ENCODE measurements at places on chromosomes 13 and 19. TPM values are rescaled to one million over a fixed set of nuclear protein-coding genes. Genes with fewer than 3 reads are reported as not detected.

- peaks cover 65% of the 10 kb centered on the region for H3K36me3 ChIP-seq
- H3K27me3 ChIP-seq: no peaks in the 10 kb centered on the region
- no peak overlapping the region for H3K27ac ChIP-seq
- H3K4me1 ChIP-seq: no peaks in the 10 kb centered on the region
- no peak for DNase-seq
These were observed 6.6 kb downstream of the ZNF599 start for GRCh38 chr19:34766386-34766785.

- peak; percentile 96 for DNase-seq
- peak within 1 kb of the TSS; percentile 93 for H3K27ac ChIP-seq
- H3K36me3 ChIP-seq: peaks cover 34% of the 10 kb centered on the region
- no peaks in the 10 kb centered on the region for H3K27me3 ChIP-seq
- H3K4me1 ChIP-seq: peaks cover 61% of the 10 kb centered on the region
- peak within 1 kb of the TSS; percentile 85 for H3K4me3 ChIP-seq
These were observed at the start of gene JAK3 for GRCh38 chr19:17847538-17848366. Gene JAK3, minus strand, starts transcription at chr19:17847982. Its CDS starts 3,565 bp downstream, at chr19:17844417.

- peaks cover 20% of the 10 kb centered on the region for H3K4me1 ChIP-seq
- DNase-seq: no peak
- H3K27me3 ChIP-seq: no peaks in the 10 kb centered on the region
- H3K36me3 ChIP-seq: peaks cover 39% of the 10 kb centered on the region
- no peak overlapping the region for H3K27ac ChIP-seq
These were observed 1.3 kb downstream of the FIZ1 start for GRCh38 chr19:55598034-55598433.

- H3K36me3 ChIP-seq: peaks cover 22% of the 10 kb centered on the region
- H3K27me3 ChIP-seq: no peaks in the 10 kb centered on the region
- H3K27ac ChIP-seq: peak overlapping the region; percentile 93
These were observed 1.5 kb downstream of the TCF3 start for GRCh38 chr19:1650650-1651567.

DNA sequence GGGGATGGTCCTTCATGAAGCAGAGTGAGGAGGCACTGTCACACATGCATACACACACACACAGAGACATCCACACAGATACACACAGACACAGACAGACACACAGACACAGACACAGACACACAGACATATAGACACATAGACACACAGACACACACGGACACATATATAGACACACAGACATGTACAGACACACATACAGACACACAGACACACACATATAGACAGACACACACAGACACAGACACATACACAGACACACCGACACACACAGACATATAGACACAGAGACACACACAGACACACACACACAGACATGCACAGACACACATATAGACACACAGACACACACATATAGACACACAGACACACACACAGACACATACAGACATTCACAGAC is 173.9 kb downstream of the URI1 start:
- no peak overlapping the region for H3K27ac ChIP-seq
- H3K4me1 ChIP-seq: no peaks in the 10 kb centered on the region
- H3K4me3 ChIP-seq: no peak overlapping the region
- H3K36me3 ChIP-seq: no peaks in the 10 kb centered on the region
- peaks cover 6% of the 10 kb centered on the region for H3K27me3 ChIP-seq
- DNase-seq: no peak

- H3K36me3 ChIP-seq: no peaks in the 10 kb centered on the region
- DNase-seq: no peak
- no peak overlapping the region for H3K4me3 ChIP-seq
These were observed 43.9 kb upstream of the TSC22D1 start for GRCh38 chr13:44620057-44620456.

GRCh38 chr13:21034603-21035191 is 26.7 kb downstream of the LATS2 start:
- DNase-seq: no peak
- no peak overlapping the region for H3K27ac ChIP-seq
- no peaks in the 10 kb centered on the region for H3K36me3 ChIP-seq
- peaks cover 7% of the 10 kb centered on the region for H3K4me1 ChIP-seq
- H3K4me3 ChIP-seq: no peak overlapping the region
- H3K27me3 ChIP-seq: no peaks in the 10 kb centered on the region

DNA sequence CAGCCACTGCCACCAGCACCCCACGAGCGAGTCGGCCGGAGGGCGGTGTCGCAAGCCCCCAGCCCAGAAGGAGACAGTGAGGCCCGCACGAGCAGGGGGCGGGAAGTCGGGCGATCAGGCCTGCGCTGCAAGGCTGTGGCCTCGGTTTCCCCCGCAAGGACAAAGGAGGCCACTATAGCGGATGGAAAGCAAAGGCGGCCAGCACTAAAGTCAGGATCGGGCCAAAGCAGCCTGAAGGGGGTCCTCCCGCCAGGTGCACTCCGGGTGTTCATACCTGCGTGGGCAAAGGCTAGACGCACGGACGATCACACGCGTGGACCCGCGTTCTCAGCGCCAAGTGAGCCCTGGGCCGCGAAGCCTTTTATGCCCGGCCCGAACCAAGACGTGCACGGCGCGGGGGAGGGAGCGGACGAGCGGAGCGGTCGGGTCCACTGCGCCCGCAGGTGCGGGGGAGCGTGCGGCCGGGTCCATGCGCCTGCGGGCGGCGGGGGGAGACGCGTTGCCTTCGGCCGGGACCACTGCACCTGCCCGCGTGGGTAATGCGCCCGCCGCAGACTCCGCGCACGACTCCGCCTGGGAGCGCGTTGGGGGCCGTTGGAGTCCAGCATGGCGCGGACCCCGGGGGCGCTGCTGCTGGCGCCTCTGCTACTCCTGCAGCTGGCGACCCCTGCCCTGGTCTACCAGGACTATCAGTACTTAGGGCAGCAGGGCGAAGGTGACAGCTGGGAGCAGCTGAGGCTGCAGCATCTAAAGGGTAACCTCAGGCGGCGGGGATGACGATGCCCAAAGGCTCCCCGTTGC is at the start of the genes PRDX2 and THSD8:
Gene PRDX2 (minus strand): TSS at position 335 of the 801 bp plus-strand sequence. CDS start 539 bp downstream, outside the sequence.
Gene THSD8 (plus strand): TSS at position 604 of the 801 bp plus-strand sequence. CDS start 3 bp downstream, at position 607.
- H3K27me3 ChIP-seq: peaks cover 2% of the 10 kb centered on the region
- peak within 1 kb of the TSS; percentile 90 for H3K4me3 ChIP-seq
- DNase-seq: peak; percentile 81
- H3K36me3 ChIP-seq: peaks cover 17% of the 10 kb centered on the region

DNA sequence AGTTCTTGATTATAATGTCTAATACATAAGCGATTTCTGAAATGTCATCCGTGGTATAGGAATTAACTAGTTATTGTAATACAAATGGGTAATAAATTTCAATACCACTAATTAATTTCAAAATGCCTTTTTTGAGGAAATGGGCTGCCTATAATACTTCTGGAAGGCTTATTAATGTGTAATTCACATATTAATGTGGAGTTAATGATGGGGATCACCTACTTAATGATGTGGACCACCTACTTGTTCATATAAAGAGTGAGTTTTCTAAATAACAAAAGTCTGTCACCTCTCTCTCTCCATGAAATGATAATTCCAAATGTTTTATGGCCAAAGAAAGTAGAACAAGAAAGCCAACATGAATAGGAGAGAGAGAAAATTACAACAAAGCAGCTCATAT is 913.8 kb upstream of the GPC6 start:
- no peak for DNase-seq
- H3K27me3 ChIP-seq: no peaks in the 10 kb centered on the region
- no peaks in the 10 kb centered on the region for H3K4me1 ChIP-seq
- H3K27ac ChIP-seq: no peak overlapping the region
- H3K36me3 ChIP-seq: no peaks in the 10 kb centered on the region

GRCh38 chr13:57629391-57629804 is 2.1 kb upstream of the PCDH17 start:
- peak; percentile 5 for DNase-seq
- peaks cover 36% of the 10 kb centered on the region for H3K4me1 ChIP-seq
- H3K4me3 ChIP-seq: peak overlapping the region; percentile 25
- H3K27me3 ChIP-seq: peaks cover 65% of the 10 kb centered on the region
- H3K36me3 ChIP-seq: peaks cover 5% of the 10 kb centered on the region

DNA sequence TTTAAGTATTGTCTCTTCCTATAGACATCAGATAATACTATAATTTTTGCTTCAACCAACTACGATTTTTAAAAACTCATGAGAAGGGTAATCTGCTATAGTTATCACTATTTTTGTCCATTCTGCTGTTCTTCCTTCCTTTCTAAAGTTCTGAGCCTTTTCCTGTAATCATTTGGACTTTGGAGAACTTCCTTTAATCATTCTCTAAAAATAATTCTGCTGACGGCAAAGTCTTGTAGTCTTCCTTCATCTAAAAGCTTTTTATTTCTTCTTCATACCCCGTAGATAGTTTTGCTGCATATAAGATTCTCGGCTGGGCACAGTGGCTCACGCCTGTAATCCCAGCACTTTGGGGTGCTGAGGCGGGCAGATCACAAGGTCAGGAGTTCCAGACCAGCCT is 5.1 kb upstream of the FCGBP start:
- no peak for DNase-seq
- peak overlapping the region; percentile 43 for H3K27ac ChIP-seq

DNA sequence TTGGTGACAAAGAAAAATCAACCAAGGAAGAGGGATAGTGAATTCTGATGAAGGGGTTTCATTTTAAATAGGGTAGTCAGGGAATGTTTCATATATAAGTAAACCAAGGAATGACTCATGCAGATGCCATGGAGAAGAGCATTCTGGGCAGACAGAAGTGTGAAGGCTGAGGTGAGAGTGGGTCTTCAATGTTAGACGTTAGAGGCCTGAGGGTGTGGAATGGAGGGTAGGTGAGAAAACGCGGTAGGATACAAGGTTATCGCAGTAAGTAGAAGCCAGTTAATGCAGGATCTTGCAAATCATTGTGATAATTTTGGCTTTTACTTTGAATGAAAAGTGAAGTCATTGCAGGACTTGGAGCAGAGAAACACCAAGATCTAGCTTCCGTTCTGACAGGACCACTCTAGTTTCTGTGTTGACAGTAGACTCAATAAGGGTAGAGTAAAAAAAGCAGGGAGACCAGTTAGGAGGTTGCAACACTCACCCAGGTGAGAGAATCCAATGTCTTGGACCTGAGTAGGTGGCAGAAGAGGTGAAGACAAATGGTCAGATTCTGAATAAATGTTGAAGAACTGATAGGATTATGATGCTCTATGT is 225.2 kb upstream of the TMTC4 start:
- no peak overlapping the region for H3K4me3 ChIP-seq
- peaks cover 5% of the 10 kb centered on the region for H3K27me3 ChIP-seq
- no peak overlapping the region for H3K27ac ChIP-seq
- no peaks in the 10 kb centered on the region for H3K4me1 ChIP-seq

DNA sequence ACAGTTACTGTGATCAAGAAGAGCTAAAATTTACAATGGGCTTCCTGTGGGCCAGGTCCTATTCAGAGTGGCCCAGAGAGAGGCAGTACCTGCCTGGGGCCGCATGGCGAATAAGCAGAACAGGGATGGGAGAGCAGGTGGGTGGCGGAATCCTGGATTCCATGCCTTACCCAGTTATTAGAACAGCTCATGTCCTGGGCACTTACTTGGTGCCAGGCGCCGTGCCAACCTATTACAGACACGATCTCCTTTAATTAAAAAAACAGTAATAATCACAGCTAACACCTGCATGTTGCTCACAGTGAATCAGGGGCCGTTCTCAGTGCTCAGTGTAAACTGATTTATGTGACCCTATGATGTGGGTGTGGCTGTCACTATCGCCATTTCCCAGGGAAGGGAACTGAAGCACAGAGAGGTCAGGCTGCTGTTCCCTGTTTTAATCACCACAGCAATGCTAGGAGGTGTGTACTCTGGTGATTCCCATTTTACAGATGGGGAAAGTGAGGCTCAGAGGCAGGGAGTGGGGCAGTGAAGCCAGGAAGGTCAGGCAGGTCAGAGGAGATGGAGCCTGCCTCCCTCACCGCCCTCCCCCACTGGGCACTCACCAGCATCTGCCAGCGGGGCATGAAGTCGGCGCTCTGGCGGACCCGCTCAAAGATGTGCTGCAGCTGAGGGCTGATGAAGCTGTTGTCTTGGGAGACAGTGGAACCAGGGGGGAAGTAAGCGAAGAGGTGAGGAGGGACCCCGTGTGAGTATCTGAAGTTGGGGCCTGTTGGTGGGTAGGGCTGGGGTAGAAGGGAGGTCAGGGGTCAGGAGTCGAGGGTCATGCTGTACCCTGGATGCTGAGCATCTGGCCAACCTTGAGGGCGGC is 12.0 kb downstream of the COQ8B start:
- H3K27me3 ChIP-seq: no peaks in the 10 kb centered on the region
- H3K4me1 ChIP-seq: no peaks in the 10 kb centered on the region
- H3K27ac ChIP-seq: no peak overlapping the region
- H3K36me3 ChIP-seq: peaks cover 25% of the 10 kb centered on the region

GRCh38 chr19:42292042-42292960 is 9.6 kb upstream of the PRR19 start:
- H3K4me1 ChIP-seq: peaks cover 6% of the 10 kb centered on the region
- H3K27me3 ChIP-seq: no peaks in the 10 kb centered on the region
- H3K4me3 ChIP-seq: no peak overlapping the region

DNA sequence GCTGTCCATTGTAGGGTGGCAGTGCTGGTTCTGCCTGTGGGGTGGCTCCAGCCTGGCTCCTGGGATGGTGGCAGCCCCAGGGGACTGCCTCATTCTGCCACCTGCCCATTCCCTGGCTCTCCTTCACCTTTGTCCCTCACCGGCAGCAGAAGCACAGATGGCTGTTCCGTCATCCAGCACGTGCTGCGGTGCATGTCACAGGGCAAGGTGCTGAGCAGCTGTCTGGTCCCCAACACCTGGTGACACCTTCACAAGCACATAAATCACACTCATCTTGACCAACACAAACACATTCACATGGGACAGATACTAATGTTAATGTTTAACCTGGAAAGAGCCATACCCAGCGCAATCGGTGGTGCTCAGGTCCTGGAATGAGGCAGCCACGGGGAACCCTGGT is 126.8 kb downstream of the UQCRFS1 start:
- H3K27me3 ChIP-seq: peaks cover 6% of the 10 kb centered on the region
- no peaks in the 10 kb centered on the region for H3K4me1 ChIP-seq
- H3K27ac ChIP-seq: no peak overlapping the region

DNA sequence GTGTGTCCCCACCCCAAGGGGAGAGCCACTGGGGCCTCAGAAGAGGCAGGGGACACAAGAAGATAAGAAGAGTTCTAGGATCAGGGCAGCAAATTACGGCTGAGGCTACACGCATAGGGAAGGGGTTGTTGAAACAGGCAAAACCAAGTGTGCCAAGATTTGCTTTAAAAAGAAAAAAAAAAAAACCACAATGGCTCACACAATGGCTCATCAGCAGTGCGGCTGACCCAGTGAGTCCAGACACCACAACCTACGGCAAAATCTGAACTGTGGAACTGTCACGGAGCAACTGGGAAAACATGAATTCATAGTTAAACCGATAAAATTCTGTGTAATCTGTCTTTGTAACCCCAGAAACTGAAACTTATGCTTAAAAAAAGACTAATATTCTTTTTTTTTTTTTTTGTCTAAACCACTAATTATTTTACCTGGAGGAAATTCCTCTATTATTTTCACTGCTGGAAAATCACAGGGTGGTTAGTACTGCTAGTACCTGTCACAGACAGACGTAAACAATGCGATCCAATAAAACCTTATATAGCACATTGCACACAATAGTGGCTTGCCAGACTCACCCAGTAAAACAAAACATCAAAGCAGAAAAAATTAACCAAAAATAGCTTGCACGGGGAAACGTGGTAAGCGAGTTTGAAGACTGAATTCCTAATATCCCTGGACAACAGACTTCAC is 325.4 kb upstream of the TSHZ3 start:
- no peak overlapping the region for H3K4me3 ChIP-seq
- H3K27ac ChIP-seq: no peak overlapping the region
- DNase-seq: no peak
- H3K27me3 ChIP-seq: no peaks in the 10 kb centered on the region
- no peaks in the 10 kb centered on the region for H3K36me3 ChIP-seq

ZNF480 gene
- total RNA-seq: 3.2 TPM

FOSB gene
- total RNA-seq: 71.2 TPM

PRODH2 gene
- not detected for total RNA-seq

IFNL1 gene
- not detected for total RNA-seq

SIGLEC12 gene
- total RNA-seq: 0.43 TPM

ZNF433 gene
- total RNA-seq: 2.1 TPM

ZNF714 gene
- total RNA-seq: 11.8 TPM

BCAM gene
- total RNA-seq: not detected

MBD3L5 gene
- not detected for total RNA-seq
